HFF-Myc (cell line): ENCODE measurements at places on chromosomes 5 and 9.

GRCh38 chr5:124998520-124998919, 252.1 kb upstream of the ZNF608 start:
- no peak for DNase-seq

GRCh38 chr5:43019291-43019613, 20.9 kb downstream of the ANXA2R start:
- no peak for DNase-seq

DNA sequence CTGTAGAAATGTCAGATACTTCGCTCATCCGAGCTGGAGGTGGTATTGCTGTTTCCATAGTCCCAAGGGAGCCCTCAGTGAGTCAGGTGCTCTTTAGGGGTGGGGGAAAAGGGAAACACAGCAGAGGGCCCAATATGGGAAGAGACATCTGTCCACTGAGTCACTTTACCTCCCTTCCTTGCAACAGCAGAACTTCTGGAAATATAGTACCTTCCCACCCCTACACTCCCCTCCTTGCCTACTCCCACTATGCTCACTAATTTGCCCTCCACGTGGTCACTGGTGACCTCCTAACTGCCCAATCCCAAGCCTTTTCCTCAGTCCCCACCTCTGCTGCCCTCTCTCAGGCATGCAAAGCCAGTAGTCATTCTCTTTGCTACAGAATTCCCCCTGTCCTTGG, 1.9 kb downstream of the HK3 start:
- DNase-seq = no peak

DNA sequence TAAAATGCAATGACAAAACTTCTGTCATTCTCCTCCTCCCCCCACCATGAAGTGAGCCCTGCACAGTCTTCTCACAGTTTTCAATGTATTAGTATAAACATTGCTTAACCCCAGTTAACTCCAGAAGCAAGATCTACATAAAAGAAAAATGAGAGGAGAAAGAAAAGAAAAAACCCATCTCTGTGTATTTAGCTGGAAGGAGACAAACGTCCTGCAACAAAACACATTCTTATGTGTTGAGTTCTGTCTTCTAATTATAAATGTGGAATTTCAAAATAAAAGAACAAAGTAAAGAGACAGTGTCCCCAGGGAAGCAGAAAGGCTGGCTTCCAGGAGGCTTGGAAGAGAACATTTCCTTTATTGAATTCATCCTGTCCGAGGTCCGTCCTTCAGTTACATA, 491.9 kb upstream of the TUSC1 start:
- DNase-seq = no peak

DNA sequence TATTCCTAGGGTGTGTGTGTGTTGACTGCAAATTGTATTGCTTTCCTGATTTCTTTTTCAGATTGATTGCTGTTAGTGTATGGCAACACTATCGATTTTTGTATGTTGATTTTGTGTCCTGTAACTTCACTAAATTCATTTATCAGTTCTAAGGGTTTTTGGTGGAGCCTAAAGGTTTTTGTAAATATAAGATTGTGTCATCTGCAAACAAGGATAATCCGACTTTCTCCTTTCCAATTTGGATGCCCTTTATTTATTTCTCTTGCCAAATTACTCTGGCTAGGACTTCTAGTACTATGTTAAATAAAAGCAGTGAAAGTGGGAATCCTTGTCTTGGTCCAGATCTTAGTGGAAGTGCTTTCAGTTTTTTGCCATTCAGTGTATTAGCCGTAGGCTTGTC, 340.9 kb upstream of the KLF4 start:
- no peak for DNase-seq

DNA sequence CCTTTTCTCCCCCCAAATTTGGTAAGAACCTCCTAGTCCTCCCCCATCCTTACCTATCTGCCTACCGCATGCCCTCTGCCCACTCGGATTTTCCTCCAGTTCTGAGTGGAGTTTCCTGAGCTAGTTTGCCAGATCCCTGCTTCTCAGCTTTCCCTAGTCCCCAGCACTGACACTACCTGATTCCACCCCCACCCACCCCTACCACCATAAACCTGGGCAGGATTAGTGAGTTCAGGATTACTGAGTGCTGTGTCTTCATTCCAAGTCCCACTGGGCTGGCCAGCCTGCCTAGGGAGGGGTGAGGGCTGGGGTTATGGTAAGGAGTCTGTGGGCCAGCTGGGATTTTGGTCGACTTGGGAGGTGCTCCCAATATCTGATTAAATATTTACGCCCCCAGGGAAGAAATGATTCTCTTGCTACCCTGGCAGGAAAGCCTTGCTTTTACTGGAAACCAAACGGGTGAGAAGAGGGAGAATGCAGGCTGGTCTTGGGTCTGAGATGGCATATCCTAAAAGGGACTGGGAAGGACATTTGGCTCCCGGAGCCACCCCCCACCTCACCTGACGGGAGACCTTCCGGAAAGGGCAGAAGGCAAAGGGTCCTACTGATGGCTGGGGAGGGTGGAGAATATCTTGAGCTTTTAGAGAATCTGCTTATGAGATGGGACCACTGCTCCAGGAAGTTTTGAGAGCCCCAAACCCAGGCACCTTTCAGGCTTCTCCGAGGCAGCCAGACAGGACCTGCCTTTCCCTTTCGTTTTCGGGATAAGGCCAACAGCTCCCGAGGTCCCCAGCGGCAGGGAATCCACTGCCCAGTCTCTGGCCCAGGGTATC, 3.7 kb downstream of the PITX1 start:
- DNase-seq = no peak
